A549 treated with dexamethasone at 1 μM for 4 hours (cell line): ENCODE measurements at places on chromosomes 3 and 15. TPM values are rescaled to one million over a fixed set of nuclear protein-coding genes. Genes with fewer than 3 reads are reported as not detected.

Gene LRRC3B
- not detected in 5 replicates for total RNA-seq

Gene COL6A5
- total RNA-seq = not detected in 5 replicates

Gene P2RY1
- total RNA-seq = 0.37 to 0.54 TPM (median 0.45 TPM) in 5 replicates

Gene MAGI1
- total RNA-seq = 2.3 to 5.1 TPM (median 4.6 TPM) in 5 replicates

Gene NGRN
- 102 to 114 TPM (median 108 TPM) in 5 replicates for total RNA-seq

Gene CCDC39
- not detected in 5 replicates for total RNA-seq

Gene CX3CR1
- total RNA-seq = 0.04 to 0.07 TPM (median 0.06 TPM) in 5 replicates

Gene GOLGA8G
- not detected in 5 replicates for total RNA-seq

Gene UBR1
- total RNA-seq = 3.2 to 5.1 TPM (median 4.9 TPM) in 5 replicates

Gene GOLGA6A
- 0.02 to 0.32 TPM (median 0.19 TPM) in 5 replicates for total RNA-seq

Gene IL17RB
- 0.41 to 1.00 TPM (median 0.69 TPM) in 5 replicates for total RNA-seq

Gene CFAP92
- not detected in 5 replicates for total RNA-seq
